Stomach (tissue), 19 donors: ENCODE measurements at places on chromosomes 4 and X. TPM values are rescaled to one million over a fixed set of nuclear protein-coding genes. Genes with fewer than 3 reads are reported as not detected.

DNA sequence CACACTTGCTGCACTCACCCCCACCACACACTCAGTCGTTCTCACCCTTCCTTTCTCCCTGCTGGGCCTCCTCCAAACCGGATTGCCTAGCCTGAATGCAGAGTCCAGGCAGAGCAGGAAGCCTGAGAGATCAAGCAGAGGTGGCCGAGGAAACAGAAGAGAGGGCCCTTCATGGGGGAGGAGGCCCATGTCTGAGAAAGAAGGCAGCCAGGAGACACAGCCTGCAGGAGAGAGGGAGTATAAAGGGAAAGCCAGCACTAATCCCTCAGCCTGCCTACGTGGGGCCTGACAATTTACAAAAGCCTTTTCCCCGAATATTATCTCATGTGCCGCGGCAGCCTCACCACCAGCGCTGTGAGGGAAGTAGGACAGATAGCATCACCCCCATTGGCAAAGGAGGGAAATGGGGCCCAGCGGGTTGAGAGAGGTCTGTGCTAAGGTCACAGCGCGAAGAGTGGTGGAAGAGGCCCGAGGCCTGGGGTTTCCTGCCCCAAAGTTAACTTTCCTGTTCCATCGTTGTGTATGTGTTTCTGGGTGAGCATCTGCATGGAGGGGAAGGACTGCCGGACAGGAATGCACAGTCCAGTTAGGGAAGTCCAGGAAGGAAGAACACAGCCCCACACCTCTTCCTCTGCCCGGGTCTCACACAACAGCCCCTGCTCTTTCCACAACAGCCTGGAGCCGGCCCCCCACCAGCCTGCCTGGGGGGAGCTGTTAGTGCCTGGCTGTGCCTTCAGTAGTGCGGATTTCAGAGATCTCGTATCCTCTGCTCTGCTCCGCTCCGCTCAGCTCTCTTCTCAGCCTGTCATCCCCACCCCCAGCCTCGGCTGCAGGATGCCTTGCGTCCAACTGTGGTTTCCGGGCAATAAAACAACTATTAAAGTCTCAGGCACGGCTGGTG, 50.9 kb upstream of the BCOR start:
- DNase-seq = peak; percentile 51

- no peak for DNase-seq
Measured at GRCh38 chr4:139782926-139783522, 117.4 kb downstream of the MGST2 start.

GRCh38 chrX:133374874-133375387, 40.4 kb downstream of the GPC4 start:
- DNase-seq = no peak

DNA sequence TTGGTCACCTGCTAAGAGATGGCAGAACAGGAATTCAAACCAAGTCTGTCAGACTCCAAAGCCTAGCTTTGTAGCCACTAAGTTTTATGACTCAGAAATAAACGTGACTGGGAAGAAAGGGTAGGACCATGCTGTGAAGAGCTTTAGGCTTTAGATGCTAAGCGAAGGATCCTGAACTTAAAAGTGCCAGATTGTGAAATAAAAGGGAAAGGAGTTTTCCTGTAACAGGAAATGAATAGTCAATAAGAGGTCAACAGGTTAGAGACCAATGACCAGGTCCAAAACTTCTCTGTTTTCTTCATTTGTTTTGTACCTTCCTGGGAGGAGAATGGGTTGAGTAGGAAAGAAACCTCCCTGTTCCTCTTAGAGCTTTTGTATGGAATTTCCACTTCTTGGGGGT, 98.8 kb upstream of the EOLA2 start:
- DNase-seq = no peak

- peak; percentile 75 for DNase-seq
Measured at GRCh38 chrX:130523460-130524394, 121.9 kb downstream of the RBMX2 start.

DNA sequence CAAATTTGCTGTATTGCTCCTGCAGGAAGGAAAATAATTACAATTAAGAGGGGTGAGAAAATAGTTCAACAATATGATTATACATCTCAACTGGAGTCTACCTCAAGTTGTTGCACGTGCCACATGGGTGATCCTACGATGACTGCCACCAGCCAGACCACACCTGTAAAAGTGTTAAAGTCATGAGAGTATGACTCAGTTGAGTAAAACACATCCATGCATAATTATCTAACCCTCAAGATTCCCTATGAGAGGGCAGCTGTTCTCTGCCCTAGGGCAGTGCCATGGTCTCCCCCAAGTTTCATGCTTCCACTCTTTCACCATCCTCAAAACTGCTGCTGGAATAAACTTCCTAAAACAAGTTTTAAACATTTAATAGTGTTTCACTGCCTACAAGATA, 44.1 kb downstream of the QRFPR start:
- DNase-seq = no peak

- no peak for DNase-seq
Measured at GRCh38 chr4:15855804-15856475, 77.8 kb downstream of the CD38 start.

GRCh38 chrX:23919706-23920320, 12.0 kb downstream of the CXorf58 start:
- no peak for DNase-seq

GRCh38 chrX:70352496-70352895, 62.6 kb downstream of the KIF4A start:
- no peak for DNase-seq

GRCh38 chr4:74397748-74398426, 32.9 kb downstream of the EREG start:
- no peak for DNase-seq

- DNase-seq = peak; percentile 36
Measured at GRCh38 chr4:126991965-126992364, 640.8 kb upstream of the INTU start.

DNA sequence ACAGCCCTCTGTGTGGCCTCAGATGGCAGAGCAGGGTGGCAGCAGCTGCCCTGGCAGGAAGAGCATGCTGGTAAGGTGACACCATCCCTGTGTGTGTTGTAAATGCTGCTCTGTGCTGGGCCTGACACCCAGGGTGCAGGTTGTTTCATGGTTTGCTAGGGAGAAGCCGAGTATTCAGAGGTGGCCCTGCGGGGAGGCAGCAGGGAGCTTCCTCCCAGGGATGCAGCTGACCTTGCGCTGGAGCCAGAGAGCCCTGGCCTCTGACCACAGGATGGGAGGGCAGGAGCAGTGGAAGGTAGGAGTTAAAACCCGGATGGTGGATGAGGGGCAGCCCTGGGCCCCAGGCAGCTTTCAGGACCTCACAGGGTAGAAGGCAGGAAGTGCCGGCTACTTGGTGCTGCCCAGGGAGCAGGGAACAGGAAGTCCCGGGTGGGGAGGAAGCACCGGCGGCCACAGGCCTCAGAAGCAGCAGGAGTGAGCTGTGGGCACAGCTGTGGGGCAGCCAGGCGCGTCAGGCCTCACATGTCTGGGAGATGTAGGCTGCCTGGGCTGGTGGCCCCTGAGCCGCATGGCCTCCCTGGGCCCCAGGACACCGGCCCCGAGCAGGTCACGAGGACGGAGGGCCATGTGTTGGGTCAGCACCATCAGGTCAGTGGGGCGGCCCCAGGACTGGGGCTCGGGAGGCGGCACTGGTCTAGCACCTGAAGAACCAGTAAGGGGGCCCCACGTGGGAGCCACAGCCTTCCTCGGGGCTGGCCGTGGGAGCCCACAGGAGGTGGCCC, 19.1 kb downstream of the SH3BP2 start:
- peak; percentile 84 for DNase-seq

GRCh38 chr4:48102303-48102702, 31.7 kb downstream of the TXK start:
- no peak for DNase-seq

DNA sequence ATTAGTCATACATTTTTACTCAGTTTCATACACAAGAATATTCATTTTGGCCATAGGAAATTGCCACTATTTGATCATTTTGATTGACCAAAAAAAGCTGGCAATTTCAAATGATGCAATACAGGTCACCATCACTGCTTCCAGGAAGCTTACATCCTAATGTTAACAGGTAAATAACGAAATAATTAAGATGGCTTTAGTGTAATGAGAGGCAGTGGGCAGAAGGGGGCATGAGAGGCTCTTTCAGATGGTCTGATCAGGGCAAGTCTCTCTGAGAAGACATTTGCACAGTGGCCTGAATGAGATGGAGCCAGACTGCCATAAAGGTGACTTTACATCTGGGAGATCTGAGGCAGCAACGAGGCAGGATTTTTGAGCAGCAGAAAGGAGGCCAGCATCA, 170.7 kb downstream of the SLIT2 start:
- peak; percentile 56 for DNase-seq

- DNase-seq = no peak
Measured at GRCh38 chr4:143559757-143560147, 46.2 kb downstream of the SMARCA5 start.

CCNB3 gene
- 0.18 TPM for polyA plus RNA-seq

SLC25A5 gene
- 330 TPM for polyA plus RNA-seq

BST1 gene
- 2.1 TPM for polyA plus RNA-seq
